Esophagus muscularis mucosa (tissue), 4 donors: ENCODE measurements at places on chromosomes 11 and 22. TPM values are rescaled to one million over a fixed set of nuclear protein-coding genes. Genes with fewer than 3 reads are reported as not detected.

OR4A5 gene
- total RNA-seq, result not detected

DNA sequence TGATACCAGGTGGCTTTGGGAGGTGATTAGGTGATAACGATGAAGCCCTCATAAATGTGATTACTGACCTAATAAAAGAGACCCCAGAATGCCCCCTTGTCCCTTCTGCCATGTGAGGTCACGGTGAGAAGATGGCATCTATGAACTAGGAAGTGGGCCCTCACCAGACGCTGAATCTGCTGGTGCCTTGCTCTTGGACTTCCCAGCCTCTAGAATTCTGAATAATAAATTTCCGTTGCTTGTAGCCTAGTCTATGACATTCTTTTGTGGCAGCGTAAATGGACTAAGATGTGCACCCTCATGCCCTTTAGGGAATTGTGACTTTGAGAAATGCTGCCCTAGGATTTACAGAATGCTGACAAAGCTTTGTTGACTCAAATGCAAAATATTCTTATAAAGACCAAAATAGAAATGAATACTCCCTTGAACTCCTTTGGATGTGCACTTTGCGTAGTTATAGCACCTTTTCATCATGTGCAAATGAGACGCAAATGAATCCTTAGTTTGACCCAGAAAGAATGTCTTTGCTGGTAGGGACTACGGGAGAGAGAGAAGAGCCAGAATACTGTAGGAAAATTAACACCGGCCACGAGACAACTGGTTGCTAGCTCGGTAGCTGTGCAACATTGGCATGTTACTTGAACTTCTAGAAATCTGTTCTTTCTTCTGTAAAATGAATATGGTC, 24.8 kb upstream of the EHF start:
- no peaks in the 10 kb centered on the region for H3K36me3 ChIP-seq
- no peaks in the 10 kb centered on the region for H3K4me1 ChIP-seq
- DNase-seq, result no peak
- H3K27ac ChIP-seq, result no peak overlapping the region
- H3K4me3 ChIP-seq, result no peak overlapping the region
- peaks cover 4% of the 10 kb centered on the region for H3K27me3 ChIP-seq

LARGE2 gene
- not detected for total RNA-seq

DNA sequence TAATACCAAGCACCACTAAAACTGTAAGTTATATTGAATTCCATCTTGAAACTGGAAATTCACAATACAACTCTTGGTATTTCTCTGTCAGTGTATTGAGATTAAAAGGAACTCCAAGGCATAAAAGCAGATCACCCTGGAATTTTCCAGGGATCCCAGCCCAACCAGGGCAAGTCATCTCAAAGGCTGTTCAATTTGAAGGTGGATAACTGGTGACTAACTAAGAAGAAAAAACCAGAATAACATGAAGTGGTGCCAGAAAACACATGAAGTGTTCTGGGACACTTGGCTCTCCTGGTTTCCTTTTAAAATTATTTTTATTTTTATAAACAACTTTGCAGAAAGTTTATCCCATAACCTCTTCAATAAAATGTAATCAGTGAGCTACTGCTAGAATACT, 7.8 kb upstream of the BMAL1 start:
- peak; percentile 24 for DNase-seq
- H3K27me3 ChIP-seq, result no peaks in the 10 kb centered on the region
- no peak overlapping the region for H3K27ac ChIP-seq
- H3K4me3 ChIP-seq, result no peak overlapping the region

SYCE3 gene
- total RNA-seq, result not detected

DNA sequence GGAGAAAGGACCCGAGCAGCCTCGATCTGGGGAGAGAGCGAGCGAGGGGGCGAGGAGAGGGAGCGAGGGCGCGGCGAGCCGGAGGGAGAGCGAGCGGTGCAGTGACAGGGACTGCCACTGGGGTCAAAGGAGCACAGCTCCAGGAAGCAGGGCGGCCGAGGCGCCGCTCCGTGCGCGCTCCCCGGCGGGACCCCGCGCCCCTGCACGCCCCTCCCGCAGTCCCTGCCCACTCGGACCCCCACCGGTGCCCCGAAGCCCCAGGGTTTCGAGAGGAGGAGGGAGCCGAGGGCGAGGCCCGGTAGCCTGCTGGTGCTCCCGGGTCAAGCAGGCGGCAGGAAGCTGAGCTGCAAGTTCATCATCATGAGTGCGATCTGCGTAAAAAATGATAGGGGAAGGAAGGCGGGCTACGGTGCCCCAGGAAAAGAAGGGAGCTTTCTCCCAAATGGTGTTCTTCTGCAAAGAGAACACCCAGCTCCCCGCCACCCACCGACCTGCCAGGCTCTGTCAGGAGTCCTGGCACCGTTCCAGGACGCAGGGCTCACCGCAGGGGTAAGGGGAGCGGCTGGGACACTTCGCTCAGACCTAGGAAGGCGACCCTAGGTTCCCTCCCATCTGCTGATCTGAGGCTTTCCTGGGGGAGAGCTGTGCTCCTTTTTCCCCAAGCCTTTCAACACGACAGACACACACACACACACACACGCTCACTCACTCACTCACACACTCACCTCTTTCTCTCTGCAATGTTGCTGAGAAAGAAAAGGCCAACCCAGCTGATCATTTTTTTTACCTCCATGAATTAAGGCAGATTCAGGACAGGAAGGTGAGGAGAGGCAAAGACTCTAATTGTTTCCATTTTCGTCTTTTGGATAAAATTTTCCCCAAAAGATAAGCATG, at the start of gene MPPED2:
Gene MPPED2 (minus strand): TSS at position 103 of the 894 bp plus-strand sequence. CDS start 5,980 bp downstream, outside the sequence.
- peak within 1 kb of the TSS; percentile 75 for H3K4me3 ChIP-seq
- peaks cover 49% of the 10 kb centered on the region for H3K4me1 ChIP-seq
- no peaks in the 10 kb centered on the region for H3K36me3 ChIP-seq
- no peaks in the 10 kb centered on the region for H3K27me3 ChIP-seq

DNA sequence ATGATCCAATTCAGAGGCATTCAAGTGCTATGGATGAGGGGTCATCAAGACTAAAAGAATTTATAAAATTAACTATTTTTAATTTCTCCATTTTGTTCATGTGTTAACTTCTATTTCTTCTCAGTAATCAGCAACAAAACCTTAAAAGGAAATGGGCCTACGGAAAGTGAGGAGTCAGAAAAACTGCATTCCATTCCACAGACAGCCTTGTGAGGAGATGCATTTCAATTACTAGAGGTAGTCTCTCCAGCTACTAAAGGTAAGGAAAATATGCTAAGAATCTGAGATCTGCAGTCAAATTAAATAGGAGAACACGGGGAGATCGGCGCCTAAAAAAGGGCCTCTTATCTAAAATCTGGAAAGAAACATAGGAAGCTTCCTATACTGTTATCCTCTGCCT, 661.7 kb downstream of the DLG2 start:
- no peaks in the 10 kb centered on the region for H3K27me3 ChIP-seq
- no peak overlapping the region for H3K27ac ChIP-seq
- H3K4me1 ChIP-seq, result no peaks in the 10 kb centered on the region
- no peaks in the 10 kb centered on the region for H3K36me3 ChIP-seq
- DNase-seq, result no peak
- no peak overlapping the region for H3K4me3 ChIP-seq

DNA sequence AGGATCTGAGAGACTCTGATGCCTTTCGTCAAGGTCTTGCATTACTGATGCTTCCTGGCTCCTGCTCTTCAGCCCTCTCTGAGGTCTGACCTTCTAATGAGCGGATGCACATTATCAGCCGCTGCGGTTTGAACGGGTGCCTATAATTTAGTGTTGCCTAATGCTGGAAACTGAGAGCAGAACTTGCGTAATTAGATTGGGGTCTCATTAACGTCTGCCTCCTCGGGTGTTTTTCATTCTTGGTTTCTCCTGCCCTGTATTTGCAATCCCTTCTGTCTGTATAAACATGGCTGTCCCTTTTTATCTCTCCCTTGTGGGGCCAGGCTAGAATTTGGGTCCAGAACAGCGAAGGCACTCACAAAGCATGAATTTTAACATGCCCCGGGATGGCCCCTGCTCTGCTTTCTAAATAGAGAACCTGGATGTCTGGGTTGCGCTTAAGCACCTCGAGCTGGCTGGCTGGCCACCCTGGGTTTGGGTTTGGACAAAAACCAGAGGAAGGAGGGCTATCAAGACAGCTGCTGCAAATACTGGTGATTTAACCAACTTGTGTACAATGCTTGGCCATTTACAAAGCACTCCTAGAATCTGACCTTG, 118.6 kb downstream of the TIMP3 start:
- H3K27ac ChIP-seq, result no peak overlapping the region
- peaks cover 13% of the 10 kb centered on the region for H3K4me1 ChIP-seq
- H3K4me3 ChIP-seq, result no peak overlapping the region
- H3K27me3 ChIP-seq, result no peaks in the 10 kb centered on the region
- no peaks in the 10 kb centered on the region for H3K36me3 ChIP-seq

MYBPC3 gene
- not detected for total RNA-seq

DNA sequence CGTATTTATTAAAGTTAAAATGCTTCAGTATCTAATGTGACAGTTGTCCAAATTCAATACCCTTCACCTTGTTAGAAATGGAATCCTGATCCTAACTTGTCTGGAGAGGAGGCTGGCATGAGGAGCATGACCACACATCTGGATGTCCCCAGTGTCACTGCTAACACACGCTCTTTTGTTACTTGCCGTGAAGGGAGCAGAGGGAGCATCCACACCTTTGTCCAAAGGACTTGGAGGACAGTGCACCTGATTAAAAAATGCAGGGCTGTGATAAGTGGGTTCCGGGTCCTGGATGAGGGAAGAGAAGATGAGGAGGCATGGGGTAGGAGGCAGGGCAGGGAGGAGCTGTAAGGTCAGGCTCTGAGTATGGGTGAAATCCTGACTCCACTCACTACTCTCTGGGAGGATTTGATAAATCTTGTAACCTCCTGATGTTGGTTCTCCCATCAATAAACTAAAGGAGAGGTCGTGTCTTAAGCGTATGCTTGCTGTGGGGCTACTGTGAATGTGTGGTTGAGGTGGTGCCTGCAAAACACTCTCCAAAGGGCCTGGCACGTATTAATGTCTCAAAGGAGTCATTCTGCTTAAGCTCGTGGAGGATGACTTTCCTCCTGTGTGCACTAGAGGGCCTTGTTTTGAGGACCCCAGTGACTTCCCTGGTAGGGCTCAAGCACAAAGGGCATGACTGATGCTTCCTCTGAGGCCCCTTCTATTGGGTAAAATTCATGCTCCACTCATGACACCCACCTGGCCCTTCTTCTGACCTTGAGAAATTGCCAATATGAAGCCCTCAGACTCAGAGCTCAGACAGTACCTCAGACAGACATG, 16.8 kb upstream of the IGLL5 start:
- H3K4me1 ChIP-seq, result no peaks in the 10 kb centered on the region
- H3K27ac ChIP-seq, result no peak overlapping the region
- no peaks in the 10 kb centered on the region for H3K36me3 ChIP-seq
- no peaks in the 10 kb centered on the region for H3K27me3 ChIP-seq
- H3K4me3 ChIP-seq, result no peak overlapping the region

TPH1 gene
- not detected for total RNA-seq

ST13 gene
- total RNA-seq, result 193 TPM

PATZ1 gene
- 12.9 TPM for total RNA-seq

DCDC1 gene
- not detected for total RNA-seq

DNA sequence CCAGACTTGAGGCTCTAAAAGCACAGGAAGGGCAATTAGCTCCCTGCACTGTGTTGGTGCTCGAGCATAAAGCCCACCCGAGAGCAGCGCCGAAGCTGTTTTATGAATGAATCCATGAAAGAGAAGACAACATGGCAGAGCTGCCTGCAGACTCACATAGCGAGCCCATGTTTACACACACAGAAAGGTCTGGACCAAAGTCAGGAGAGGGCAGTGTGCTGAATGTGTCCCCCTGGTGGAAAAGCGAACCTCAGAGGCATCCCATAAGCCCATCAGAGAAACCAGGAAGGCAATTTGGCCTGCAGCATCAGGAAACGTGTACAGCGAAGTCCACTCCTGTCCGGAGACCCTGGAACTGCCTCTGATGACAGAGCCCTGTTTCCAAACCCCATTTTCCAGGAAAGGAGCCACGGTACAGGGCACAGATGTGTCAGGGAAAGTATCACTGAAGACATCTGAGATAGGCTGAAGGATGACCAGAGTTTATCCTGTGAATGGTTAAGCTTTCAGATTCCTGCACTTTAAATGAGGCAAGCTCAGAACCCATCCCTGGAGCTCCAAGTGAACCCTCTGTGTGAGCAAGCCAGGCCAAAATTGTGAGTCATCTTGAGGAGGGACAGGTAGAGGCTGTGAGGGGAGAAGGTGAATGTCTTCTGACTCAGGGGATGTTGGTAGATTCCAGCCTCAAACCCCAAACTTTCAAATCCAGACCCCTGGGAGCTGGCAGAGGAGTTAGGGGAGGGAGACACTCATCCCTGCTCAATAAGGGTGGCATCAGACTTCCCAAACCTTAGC, 36.9 kb downstream of the CHRDL2 start:
- H3K36me3 ChIP-seq, result no peaks in the 10 kb centered on the region
- DNase-seq, result no peak
- no peak overlapping the region for H3K4me3 ChIP-seq
- peaks cover 53% of the 10 kb centered on the region for H3K4me1 ChIP-seq

DNA sequence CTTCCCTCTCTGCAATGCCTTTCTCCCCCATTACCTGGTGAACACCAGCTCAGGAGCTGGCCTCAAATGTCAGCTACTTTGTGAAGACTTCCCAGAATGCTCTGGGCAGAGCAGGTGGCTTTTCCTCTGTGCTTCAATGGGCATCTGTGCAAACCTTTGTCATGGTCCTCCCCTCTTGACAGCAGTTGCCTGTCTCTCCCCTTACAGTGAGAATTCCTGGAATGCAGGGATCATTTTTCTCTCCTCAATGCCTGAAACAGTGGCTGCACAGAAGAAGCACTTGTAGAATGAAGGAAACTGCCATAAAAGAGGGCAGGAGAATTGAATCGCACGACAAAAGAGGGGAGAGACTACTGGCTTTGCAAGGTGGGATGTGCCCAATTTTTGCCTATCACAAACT, 92.8 kb upstream of the NARS2 start:
- H3K36me3 ChIP-seq, result no peaks in the 10 kb centered on the region
- no peak overlapping the region for H3K4me3 ChIP-seq
- H3K27ac ChIP-seq, result no peak overlapping the region
- no peak for DNase-seq
- no peaks in the 10 kb centered on the region for H3K27me3 ChIP-seq

GRCh38 chr11:120184946-120185705, 25.7 kb upstream of the OAF start:
- H3K4me3 ChIP-seq, result peak overlapping the region; percentile 13
- H3K36me3 ChIP-seq, result no peaks in the 10 kb centered on the region
- peaks cover 74% of the 10 kb centered on the region for H3K4me1 ChIP-seq
- H3K27ac ChIP-seq, result peak overlapping the region; percentile 77
- DNase-seq, result no peak

LIF gene
- total RNA-seq, result 4.8 TPM

UPB1 gene
- 0.33 TPM for total RNA-seq

ASCL2 gene
- total RNA-seq, result not detected

- H3K4me1 ChIP-seq, result no peaks in the 10 kb centered on the region
- no peaks in the 10 kb centered on the region for H3K36me3 ChIP-seq
- no peak overlapping the region for H3K27ac ChIP-seq
- peaks cover 10% of the 10 kb centered on the region for H3K27me3 ChIP-seq
- no peak for DNase-seq
Measured at GRCh38 chr11:7964873-7965272, 374 bp downstream of the NLRP10 start.

EPS8L2 gene
- total RNA-seq, result 31.6 TPM

GRCh38 chr22:29459773-29460172, 20.2 kb upstream of the NEFH start:
- no peak for DNase-seq
- H3K4me1 ChIP-seq, result peaks cover 3% of the 10 kb centered on the region
- no peak overlapping the region for H3K4me3 ChIP-seq
- H3K36me3 ChIP-seq, result no peaks in the 10 kb centered on the region
- no peaks in the 10 kb centered on the region for H3K27me3 ChIP-seq
